Placental pericyte (primary cell): ENCODE measurements at places on chromosomes 16 and 17. TPM values are rescaled to one million over a fixed set of nuclear protein-coding genes. Genes with fewer than 3 reads are reported as not detected.

The MYH3 gene
- 0.22 and 0.86 TPM in 2 replicates for total RNA-seq

The CCL22 gene
- not detected in 2 replicates for total RNA-seq

The CACNA1H gene
- 0.66 and 2.4 TPM in 2 replicates for total RNA-seq

The HOXB1 gene
- total RNA-seq, result not detected in 2 replicates

The FBXL19 gene
- 15.1 and 34.9 TPM in 2 replicates for total RNA-seq

The ZACN gene
- total RNA-seq, result not detected in 2 replicates

The PPY gene
- not detected in 2 replicates for total RNA-seq

The AANAT gene
- not detected in 2 replicates for total RNA-seq

The SEPTIN1 gene
- not detected in 2 replicates for total RNA-seq

The MLKL gene
- 3.7 and 14.9 TPM in 2 replicates for total RNA-seq

The FKBP10 gene
- total RNA-seq, result 283 and 563 TPM in 2 replicates

The ACSM3 gene
- total RNA-seq, result 0.14 and 0.22 TPM in 2 replicates

The MAPK8IP3 gene
- 38.7 and 65.4 TPM in 2 replicates for total RNA-seq

The CIITA gene
- 0.43 TPM in 1 of 2 replicates, not detected in the other for total RNA-seq

The KRTAP2-1 gene
- not detected in 2 replicates for total RNA-seq

The CTRB1 gene
- total RNA-seq, result not detected in 2 replicates

The RBL2 gene
- 28.9 and 46.2 TPM in 2 replicates for total RNA-seq

The SPATA22 gene
- 0.14 and 0.22 TPM in 2 replicates for total RNA-seq

The TSNAXIP1 gene
- 0.88 and 1.0 TPM in 2 replicates for total RNA-seq

The CALB2 gene
- 8.7 and 14.4 TPM in 2 replicates for total RNA-seq

The LHX1 gene
- total RNA-seq, result not detected in 2 replicates

The CDH5 gene
- 0.57 TPM in 1 of 2 replicates, not detected in the other for total RNA-seq

The PHOSPHO1 gene
- total RNA-seq, result 0.66 and 1.3 TPM in 2 replicates

The TBC1D3B gene
- total RNA-seq, result 0.29 and 1.8 TPM in 2 replicates

The MPP3 gene
- total RNA-seq, result 8.8 and 14.3 TPM in 2 replicates

The CCL7 gene
- 0.44 and 3.4 TPM in 2 replicates for total RNA-seq

The ZNF19 gene
- 2.4 and 3.3 TPM in 2 replicates for total RNA-seq

The ADORA2B gene
- 31.1 and 156 TPM in 2 replicates for total RNA-seq

The SLC35G3 gene
- total RNA-seq, result not detected in 2 replicates

The ALDH3A1 gene
- total RNA-seq, result not detected in 2 replicates

The TNP2 gene
- total RNA-seq, result not detected in 2 replicates

The BEAN1 gene
- 0.43 TPM in 1 of 2 replicates, not detected in the other for total RNA-seq

The JPT1 gene
- total RNA-seq, result 48.4 and 187 TPM in 2 replicates

The SLC47A1 gene
- total RNA-seq, result 0.14 and 0.44 TPM in 2 replicates

The HBZ gene
- total RNA-seq, result not detected in 2 replicates

The ODAD4 gene
- 0.57 and 1.3 TPM in 2 replicates for total RNA-seq

The CRAMP1 gene
- 9.8 and 16.0 TPM in 2 replicates for total RNA-seq

The NOG gene
- total RNA-seq, result 1.5 and 3.0 TPM in 2 replicates

The TM4SF5 gene
- total RNA-seq, result not detected in 2 replicates

The GNG13 gene
- not detected in 2 replicates for total RNA-seq

The NOXO1 gene
- total RNA-seq, result 0.44 TPM in 1 of 2 replicates, not detected in the other

The DPEP3 gene
- not detected in 2 replicates for total RNA-seq

The GFAP gene
- 0.57 and 1.1 TPM in 2 replicates for total RNA-seq

The ABCA9 gene
- 2.0 TPM in 2 replicates for total RNA-seq

The IL32 gene
- total RNA-seq, result 3.7 and 21.7 TPM in 2 replicates

The FOXO3B gene
- 7.2 and 7.6 TPM in 2 replicates for total RNA-seq

The HSD17B1 gene
- 6.8 and 8.4 TPM in 2 replicates for total RNA-seq

The IRX3 gene
- total RNA-seq, result 12.7 and 18.2 TPM in 2 replicates

The TBX6 gene
- 0.14 TPM in 1 of 2 replicates, not detected in the other for total RNA-seq

The LGALS9 gene
- 3.0 and 3.3 TPM in 2 replicates for total RNA-seq
